ENCODE measurements at places on chromosomes 6 and 20.

GRCh38 chr6:144360401-144360800 lies 75.3 kb downstream of the UTRN start:
- DNase-seq = no peak

GRCh38 chr6:26607434-26608230 lies 10.9 kb downstream of the ABT1 start:
- peak; percentile 67 for DNase-seq

DNA sequence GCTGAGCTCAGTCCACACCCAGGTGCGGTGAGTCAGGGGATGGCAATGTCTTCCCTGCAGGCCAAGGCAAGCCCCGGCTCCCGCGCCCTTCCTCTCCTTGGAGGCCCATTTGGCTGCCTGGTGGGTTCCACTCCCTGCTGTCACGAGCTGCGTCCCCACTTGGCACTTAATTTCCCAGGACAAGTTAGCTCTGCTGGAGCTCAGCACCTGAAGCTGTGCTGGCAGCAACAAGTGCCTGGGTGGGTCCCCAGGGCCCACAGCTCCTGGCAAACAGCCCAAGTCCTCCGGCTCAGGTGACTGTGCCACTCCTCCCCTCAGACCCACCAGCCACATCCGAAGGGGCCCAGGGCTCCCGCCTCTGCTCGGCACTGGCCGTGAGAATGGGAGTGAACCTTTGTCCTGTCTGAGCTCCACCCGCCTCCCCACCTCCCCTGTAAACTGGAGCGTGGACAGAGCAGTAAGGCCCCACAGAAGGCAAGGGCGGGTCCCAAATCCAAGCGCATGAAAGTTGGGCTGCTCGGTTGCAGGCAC lies 16.9 kb downstream of the LAMA5 start:
- DNase-seq = no peak

DNA sequence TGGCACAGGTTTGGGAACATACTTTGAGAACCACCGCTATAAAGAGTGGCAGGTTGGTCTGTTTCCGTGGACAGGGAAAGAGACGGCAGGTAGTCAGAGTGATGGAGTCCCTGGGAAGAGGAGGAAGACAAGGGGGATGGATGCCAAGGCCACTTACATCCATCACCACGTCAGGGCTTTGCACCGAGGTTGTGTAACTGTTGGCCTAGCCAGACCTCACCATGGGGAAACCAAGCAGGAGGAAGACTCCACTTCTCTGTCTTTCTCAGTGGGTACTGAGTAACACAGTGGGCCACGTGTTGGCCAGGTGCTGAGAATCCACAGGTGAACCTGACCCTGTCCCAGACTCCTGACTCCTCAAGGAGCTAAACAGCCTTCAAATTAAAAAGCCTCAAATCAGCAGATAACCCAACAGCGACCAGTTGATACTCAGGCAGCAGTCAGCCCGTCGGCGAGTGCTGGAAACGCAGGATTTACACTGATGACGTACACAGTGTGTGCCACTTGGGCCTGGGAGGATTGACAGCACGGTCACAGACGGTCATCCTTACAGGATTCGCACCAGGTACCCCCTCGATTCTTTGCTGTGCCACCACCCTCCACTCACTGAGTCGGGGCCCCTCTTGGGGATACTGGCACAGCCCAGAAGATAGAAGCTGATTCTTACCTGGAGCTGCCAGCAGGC lies 134.6 kb upstream of the SNX9 start:
- no peak for DNase-seq

GRCh38 chr6:169938262-169938701 lies 186.9 kb downstream of the ERMARD start:
- DNase-seq = no peak

DNA sequence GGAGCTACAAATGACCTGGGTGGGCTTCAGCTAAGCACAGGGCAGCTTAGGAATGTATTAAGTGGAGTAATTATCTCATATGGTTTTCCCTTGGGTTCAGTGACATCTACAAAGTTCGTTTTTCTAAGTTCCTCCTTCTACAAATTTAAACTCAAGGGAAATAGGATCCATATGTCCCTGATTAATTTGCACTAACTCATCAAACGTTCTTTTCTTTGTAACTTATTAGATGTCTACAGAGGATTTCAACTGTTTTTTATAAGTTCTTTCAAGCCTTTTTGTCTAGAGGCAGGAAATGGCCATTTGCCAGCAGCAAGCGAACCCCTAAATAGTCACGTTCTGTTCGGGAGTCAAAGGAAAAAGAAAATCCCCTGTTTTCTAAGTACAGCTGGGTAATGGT lies 1060.3 kb downstream of the KIF16B start:
- DNase-seq = no peak

GRCh38 chr6:52209770-52210169 lies 23.6 kb downstream of the IL17A start:
- no peak for DNase-seq

- DNase-seq = no peak
These were observed 19.3 kb upstream of the RNF146 start for GRCh38 chr6:127247114-127248096.

GRCh38 chr6:43082806-43083655 lies 6.9 kb downstream of the PTK7 start:
- DNase-seq = peak; percentile 21

- DNase-seq = no peak
These were observed 58.2 kb upstream of the FOXP4 start for GRCh38 chr6:41487860-41488432.

All from NCI-H446 (cell line).